ENCODE measurements at places on chromosomes 13 and 19.
A peak's percentile ranks its signal among the peaks of the same experiment; 100 is the strongest.

DNA sequence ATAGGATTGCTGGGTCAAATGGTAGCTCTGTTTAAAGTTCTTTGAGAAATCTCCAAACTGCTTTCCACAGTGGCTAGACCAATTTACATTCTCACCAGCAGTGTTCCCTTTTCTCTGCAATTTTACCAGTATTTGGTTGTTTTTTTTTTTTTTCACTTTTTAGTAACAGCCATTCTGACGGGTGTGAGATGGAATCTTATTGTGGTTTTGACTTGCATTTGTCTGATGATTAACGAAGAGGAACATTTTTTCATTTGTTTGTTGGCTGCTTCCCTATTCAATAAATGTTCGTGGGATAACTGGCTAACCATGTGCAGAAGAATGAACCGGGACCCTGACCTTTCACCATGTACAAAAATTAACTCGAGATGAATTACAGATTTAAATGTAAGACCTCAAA, 31.2 kb downstream of the CYP4F2 start:
- no peak for DNase-seq
- no peak overlapping the region for H3K27ac ChIP-seq
- no peaks in the 10 kb centered on the region for H3K36me3 ChIP-seq
- no peak overlapping the region for H3K4me3 ChIP-seq
- H3K27me3 ChIP-seq, result no peaks in the 10 kb centered on the region

DNA sequence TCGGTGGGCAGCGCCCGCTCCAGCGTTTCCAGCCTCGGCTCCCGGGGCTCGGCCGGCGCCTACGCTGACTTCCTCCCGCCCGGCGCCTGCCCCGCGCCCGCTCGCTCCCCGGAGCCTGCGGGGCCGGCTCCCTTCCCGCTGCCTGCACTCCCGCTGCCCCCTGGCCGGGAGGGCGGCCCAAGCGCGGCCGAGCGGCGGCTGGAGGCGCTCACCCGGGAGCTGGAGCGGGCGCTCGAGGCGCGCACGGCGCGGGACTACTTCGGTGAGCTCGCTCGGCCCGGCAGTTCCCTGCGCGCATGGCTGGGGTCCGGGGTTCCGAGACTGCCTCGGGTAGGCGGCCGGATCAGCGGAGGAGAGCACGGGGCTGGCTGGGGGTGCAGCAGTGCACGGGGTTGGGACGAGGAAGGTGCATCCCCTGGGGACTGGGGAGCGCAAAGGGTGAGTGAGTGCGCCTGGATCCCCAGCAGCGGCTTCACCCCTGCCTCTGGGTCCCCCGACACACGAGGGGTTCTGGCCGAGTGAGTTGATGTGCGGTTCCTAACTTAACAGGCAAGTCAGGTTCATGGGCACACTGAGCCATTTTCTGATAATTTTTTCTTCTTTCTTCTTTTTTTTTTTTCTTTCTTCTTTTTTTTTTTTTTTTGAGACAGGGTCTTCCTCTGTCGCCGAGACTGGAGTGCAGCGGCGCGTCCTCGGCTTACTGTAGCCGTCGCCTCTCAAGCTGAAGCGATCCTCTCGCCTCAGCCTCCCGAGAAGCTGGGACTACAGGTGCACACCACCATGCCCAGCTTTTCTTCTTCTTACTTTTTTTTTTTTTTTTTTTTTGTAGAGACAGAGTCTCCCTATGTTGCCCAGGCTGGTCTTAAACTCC, 1.1 kb downstream of the WTIP start:
- no peak overlapping the region for H3K27ac ChIP-seq
- H3K27me3 ChIP-seq, result peaks cover 51% of the 10 kb centered on the region
- H3K36me3 ChIP-seq, result no peaks in the 10 kb centered on the region
- peaks cover 5% of the 10 kb centered on the region for H3K4me1 ChIP-seq
- no peak for DNase-seq

DNA sequence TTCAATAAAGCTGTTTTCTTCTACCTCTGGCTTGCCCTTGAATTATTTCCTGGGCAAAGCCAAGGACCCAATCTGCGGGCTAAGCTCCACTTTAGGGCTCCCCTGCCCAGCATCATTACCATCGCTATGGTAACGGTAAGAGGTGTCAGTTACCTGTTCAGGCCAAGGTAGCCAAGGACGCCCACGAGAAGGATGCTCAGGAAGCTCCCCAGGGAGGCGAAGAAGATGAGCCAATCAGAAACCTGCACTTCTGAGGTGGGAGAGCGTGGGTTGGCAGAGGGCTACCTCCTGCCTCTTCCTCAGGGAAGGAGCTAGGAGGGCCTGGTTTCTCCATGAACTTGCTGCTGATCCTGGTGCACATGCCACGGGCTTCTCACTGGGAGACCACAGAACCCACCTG, 24.7 kb downstream of the IL12RB1 start:
- H3K4me1 ChIP-seq, result peaks cover 11% of the 10 kb centered on the region
- no peak overlapping the region for H3K27ac ChIP-seq
- H3K27me3 ChIP-seq, result no peaks in the 10 kb centered on the region
- peaks cover 12% of the 10 kb centered on the region for H3K36me3 ChIP-seq
- no peak overlapping the region for H3K4me3 ChIP-seq

GRCh38 chr19:44113784-44114390, 688 bp downstream of the ZNF225 start:
- no peaks in the 10 kb centered on the region for H3K27me3 ChIP-seq
- DNase-seq, result peak; percentile 10
- peak overlapping the region; percentile 100 for H3K4me3 ChIP-seq

DNA sequence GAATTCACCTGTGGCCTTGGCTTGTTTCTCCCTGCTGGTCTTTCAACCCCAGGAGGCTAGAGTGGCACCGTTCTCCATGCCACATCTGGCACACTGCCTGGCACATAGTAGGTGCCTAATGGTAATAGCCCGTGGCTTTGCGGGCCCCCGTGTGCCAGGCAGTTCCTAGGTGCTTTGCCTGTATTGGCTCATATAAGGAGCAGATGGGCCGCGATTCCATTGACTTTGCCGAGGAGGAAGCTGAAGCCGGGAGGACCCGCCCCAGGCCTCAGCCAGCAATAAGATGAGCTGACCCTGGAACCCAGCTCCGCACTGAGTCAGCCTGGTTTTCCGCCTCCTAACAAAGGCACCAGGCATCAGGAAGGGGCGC, 807 bp downstream of the PGLYRP1 start:
- H3K27me3 ChIP-seq, result peaks cover 31% of the 10 kb centered on the region
- peaks cover 15% of the 10 kb centered on the region for H3K4me1 ChIP-seq
- no peak overlapping the region for H3K27ac ChIP-seq
- no peaks in the 10 kb centered on the region for H3K36me3 ChIP-seq
- no peak overlapping the region for H3K4me3 ChIP-seq
- no peak for DNase-seq

DNA sequence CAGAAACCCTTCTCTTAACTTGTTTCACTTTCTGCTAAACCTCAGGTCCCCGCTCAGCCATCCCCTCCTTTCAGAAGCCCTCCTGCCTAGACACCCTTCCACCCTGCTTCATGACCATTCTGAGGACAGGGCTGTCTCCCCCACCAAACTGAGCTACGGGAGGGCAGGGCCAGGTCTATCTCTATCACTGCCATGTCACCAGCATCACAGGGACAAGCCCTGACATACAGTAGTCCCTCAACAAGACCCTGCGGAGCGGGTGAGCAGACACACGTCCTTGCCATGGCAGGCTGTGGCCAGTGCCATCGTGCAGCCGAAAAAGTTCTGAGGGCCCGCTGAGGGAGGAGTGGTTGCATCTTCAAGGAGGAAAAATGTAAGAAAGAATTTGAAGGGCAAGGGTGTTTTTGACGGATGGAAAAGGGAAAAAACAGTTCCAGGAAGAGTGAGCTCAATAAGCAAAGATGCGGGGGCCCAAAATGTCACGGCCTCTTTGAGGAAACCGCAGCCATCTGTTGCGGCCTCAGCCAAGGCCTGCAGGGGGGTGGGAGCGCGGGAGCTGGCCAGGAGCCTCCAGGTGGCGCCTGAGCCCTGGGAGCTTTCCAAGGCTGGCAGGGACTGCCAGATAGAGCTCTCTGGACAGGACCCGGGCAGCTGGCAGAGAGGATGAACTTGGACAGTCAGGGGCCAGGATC, 8.1 kb downstream of the PTGIR start:
- H3K36me3 ChIP-seq, result peaks cover 15% of the 10 kb centered on the region
- H3K4me3 ChIP-seq, result peak overlapping the region; percentile 79
- DNase-seq, result peak; percentile 87

- no peak overlapping the region for H3K27ac ChIP-seq
- H3K4me1 ChIP-seq, result no peaks in the 10 kb centered on the region
- no peak overlapping the region for H3K4me3 ChIP-seq
- H3K27me3 ChIP-seq, result no peaks in the 10 kb centered on the region
Observed at GRCh38 chr19:28578786-28579505, 634.0 kb downstream of the UQCRFS1 start.

GRCh38 chr19:4776436-4777211, 14.9 kb upstream of the FEM1A start:
- no peaks in the 10 kb centered on the region for H3K4me1 ChIP-seq
- no peak for DNase-seq
- H3K27me3 ChIP-seq, result peaks cover 20% of the 10 kb centered on the region
- H3K36me3 ChIP-seq, result no peaks in the 10 kb centered on the region
